CD4-positive, alpha-beta T cell treated with Interleukin-12 subunit alpha and Interleukin-12 subunit beta, for 1 hour (primary cell): ENCODE measurements at places on chromosomes 11 and 22.

GRCh38 chr11:12356944-12357655 is 20.3 kb upstream of the PARVA start:
- peak; percentile 15 for DNase-seq

DNA sequence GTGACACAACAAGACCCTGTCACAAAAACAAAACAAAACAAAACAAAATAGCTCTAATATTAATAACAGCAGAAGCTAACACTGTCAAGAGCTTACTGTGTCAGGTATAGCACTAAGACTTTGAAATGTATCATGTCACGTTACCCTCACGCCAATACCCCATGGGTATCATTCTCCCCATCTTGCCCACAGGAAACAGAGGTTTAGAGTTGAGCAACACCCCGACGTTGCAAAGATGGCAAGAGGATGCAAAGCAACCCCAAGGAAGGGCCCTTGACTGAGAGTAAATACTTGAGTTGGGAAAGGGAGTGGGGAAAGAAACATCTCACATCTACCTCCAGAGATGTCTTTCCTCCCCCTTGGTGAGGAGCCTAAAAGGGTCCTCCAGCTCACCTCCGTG is 366.8 kb downstream of the LARGE1 start:
- DNase-seq, result no peak

DNA sequence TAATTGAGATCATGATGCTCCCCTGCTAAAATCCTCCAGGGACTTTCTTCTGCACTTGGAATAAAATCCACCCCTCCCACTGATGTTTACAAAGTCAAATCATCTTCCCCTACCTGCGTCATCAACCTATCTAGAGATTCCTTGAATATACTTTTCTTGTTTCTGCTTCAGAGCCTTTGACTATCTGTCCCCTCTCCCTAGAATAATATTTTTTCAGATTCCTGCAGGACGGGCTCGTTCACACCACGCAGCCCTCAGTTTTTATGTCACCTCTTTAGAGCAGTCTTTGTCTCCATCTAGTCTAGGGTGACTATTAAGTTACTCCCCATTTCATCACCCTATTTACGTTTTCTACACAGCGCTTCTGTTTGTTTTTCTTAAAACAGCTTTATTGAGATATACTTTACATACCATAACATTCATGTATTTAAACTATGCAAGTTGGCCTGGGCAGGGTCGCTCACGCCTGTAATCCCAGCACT is 94.8 kb upstream of the SESN3 start:
- no peak for DNase-seq

GRCh38 chr22:34960005-34960404 is 106.0 kb upstream of the ISX start:
- no peak for DNase-seq

- DNase-seq, result no peak
These were observed 23.1 kb downstream of the PTPN5 start for GRCh38 chr11:18768472-18768901.

GRCh38 chr22:39457556-39458443 is 988 bp downstream of the MGAT3 start:
- no peak for DNase-seq

DNA sequence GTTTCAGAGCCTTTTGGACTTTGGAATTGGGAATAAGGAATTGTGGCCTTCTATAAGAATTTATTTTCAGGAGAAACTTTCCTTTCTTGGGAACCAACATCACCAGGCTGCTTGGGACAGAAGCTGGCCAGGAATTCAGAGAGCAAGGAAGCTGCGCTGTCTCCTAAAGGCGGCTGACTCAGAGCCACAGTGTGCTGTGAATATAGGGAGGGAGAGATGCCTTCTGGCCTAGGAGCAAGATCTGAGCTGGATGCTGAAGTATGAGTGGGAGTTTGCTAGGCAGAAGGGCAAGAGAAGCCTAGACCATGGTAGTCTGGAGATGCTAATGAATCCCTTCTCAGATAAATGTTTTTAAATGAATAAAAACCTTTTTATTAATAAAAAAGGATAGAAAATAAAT is 213.7 kb upstream of the TBCEL start:
- no peak for DNase-seq

DNA sequence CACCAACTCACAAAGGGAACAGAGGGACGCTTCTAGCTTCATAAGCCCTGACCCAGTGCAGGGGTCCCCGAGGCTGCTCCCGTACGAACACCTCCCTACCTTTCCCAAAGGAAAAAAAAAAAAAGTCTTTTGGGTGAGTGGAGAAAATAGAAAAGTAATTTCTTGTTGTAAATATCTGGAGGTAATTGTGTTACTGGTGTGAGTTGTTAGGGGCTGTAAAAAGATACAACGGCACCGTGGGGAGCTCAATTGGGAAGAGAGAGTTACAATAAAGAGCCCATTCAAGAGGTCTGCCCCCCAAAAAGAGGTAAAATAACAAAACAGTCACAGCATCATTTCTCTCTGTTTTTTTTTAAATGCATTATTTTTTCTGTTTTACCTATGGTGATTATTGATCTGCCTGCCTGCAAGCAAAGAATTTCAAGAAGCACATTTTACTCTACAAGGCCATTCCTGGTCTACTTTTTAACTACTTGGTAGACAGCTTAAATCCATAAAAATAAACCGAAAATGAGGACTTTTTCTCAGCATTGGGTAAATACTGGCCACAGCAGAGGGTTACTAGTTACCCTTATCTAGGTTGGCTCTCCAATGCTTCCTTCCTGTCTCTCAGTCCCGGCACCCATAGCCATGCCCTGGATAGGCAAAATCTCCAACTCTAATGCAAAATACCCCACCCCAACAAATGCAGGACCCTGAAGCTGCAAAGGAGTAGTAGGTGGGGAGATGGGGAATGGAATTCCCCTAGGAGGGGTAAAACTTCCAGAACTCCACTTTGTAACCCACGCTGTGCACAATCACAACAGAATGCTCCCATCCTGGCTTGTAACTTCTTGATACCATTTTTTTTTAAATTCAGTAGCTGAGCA is 3.1 kb downstream of the PAX6 start:
- no peak for DNase-seq

- no peak for DNase-seq
These were observed 178.2 kb downstream of the LRRC4C start for GRCh38 chr11:41281131-41281742.

DNA sequence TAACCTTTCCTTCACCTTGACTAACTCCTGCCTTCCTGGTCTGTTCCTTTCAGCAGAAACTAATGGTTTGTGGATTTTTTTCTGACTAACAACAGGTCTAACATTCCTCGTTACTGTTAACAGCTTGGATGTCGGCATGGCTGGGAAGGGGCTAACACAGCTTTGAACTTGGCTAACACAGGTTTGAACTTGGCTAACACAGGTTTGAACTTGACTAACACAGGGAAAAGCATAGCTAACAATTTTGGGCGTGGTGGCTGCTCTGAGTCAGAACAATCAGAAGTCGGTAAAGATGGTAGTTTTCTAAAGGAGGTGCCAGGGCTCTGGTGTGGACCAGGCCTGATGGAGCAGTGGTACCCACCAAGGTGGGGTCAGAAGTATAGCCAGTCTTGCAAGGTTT is 16.1 kb downstream of the MIAT start:
- DNase-seq, result peak; percentile 22

DNA sequence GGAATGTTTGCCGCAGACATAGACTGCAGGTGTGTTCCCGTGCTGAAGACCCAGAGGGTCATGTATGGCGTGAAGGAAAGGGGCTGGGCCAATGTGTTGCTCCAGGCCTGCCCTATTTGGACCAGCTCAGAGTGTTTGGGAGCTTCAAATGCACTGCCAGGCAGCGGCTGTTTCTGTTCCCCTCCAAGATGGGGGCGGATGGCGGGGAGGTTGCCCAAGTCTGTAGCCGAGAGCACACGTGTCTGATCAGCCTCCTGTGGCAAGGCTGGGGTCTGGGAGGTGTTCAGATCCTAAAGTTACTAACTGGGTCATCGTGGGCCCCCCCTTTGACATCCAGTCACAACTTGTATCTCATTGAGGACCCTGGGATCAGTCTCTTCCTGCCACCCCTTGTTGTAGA is 45.5 kb downstream of the CACNA1I start:
- no peak for DNase-seq

DNA sequence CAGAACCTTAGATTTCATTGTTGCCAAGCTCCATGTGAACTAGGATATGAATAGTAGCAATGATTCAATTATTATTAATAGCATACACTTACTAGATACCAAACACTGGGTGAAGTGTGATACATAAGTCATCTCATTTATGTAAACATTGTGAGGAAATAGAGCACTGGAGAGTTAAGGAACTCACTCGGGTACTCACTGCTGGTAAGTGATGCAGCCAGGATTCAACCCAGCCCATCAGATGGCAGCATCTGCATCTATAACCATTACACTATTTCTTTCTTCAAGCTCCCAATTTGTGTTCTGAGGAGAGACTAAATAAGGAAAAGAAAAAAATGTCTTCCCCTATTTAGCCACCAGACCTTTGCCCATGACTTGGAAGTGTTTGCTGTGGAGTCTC is 10.2 kb upstream of the ALG8 start:
- DNase-seq, result peak; percentile 8

DNA sequence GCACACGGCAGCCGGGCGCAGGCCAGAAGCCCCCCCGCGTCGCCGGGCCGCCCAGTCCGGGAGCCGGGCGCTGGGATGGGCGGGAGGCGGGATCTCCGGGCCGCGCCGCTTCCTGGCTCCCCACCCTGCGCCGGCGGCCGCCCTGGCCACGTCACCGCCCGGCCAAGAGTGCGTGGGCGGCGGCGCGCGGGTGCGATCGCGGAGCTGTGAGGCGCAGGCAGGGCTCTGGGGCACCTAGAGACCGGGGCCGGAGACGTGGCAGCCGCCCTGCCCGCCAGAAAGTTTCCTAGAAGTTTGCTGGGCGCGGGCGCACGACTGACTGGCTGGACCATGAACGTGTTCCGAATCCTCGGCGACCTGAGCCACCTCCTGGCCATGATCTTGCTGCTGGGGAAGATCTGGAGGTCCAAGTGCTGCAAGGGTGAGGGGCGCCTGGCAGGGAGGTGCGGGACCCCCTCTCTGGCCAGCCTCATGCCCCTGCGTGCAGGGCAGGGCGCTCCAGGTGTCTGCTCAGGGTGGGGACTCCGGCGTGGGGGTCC is at the start of gene KDELR3:
Gene KDELR3, plus strand, starts transcription at position 193 of the 539 bp plus-strand sequence. Its CDS starts 138 bp downstream, at position 331.
- DNase-seq, result peak; percentile 38

- DNase-seq, result no peak
These were observed 192.2 kb downstream of the MIAT start for GRCh38 chr22:26849575-26849974.

GRCh38 chr22:36587289-36588154 is 58.6 kb upstream of the EIF3D start:
- DNase-seq, result no peak

- DNase-seq, result no peak
These were observed 411 bp upstream of the EXPH5 start for GRCh38 chr11:108593923-108594434.

DNA sequence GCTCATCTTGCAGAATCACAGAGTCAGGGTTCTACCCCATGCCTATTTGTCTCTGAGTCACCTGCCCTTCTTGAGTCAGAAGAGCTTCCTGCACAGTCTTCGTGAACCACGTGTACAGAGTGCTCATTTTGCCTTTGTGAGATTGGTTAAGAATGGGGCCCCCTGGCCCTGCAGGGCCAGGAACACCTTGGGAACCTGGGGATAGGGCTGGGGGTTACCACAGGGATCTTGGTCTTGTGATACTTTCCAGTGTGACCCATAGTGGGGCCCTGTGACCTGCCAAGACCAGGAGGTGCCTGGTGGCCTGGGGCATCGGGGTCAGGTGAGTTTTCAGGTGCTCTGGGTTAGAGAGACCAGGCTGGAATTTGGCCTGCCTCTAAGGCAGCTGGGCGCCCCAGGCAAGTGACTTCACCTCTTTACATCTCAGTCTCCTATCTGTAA is 9.4 kb downstream of the TMPRSS13 start:
- no peak for DNase-seq

DNA sequence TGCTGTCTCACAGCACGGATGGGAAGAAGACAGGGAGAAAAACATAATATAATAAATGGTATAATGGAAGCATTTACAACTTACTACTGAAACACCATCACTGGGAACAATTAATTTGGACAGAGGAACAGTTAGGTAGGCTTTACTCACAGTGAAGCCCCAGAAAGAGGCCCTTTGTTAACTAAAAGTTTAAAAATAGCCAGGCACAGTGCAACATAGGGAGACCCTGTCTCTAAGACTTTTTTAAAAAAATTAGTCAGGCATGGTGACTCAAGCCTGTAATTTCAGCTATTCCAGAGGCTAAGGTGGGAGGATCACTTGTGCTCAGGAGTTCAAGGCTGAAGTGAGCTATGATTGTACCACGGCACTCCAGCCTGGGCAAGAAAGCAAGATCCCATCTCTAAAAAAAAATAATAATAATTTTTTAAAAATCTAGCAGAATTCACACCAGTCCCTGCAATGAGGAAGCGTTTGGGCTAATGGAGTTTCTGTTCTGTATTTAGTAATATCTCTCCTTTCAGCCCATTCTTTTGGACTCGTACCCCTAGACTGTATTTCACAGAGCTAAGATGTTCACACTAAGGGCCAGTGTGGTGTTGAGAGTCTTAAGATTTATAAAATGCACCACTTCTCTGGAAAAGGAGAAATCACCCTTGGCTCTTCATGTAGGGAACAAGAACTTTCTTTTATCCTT is 275.5 kb downstream of the SOX6 start:
- no peak for DNase-seq

- DNase-seq, result no peak
These were observed 404.5 kb downstream of the LARGE1 start for GRCh38 chr22:33515795-33516194.

DNA sequence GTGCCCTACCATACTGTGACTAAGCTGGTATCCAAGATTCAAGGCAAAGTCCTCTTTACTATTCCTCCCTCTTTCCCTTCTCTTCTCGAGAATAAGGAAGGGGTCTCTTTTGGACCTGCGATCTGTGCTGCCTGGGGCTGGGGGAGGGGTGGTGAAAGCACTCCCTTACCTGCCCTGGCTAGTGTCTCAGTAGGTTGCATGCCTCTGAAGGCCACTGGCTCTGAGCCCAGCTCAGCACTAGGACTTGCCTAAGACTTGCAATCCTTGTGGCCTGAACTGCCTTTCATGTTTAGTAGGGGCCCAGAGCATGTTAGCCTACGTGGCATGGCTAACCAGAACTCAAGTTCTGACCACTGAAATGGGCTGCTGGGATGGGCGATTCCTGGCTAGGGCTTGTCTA is 13.0 kb upstream of the REXO2 start:
- no peak for DNase-seq

GRCh38 chr22:39988386-39989114 is 6.2 kb upstream of the FAM83F start:
- no peak for DNase-seq

DNA sequence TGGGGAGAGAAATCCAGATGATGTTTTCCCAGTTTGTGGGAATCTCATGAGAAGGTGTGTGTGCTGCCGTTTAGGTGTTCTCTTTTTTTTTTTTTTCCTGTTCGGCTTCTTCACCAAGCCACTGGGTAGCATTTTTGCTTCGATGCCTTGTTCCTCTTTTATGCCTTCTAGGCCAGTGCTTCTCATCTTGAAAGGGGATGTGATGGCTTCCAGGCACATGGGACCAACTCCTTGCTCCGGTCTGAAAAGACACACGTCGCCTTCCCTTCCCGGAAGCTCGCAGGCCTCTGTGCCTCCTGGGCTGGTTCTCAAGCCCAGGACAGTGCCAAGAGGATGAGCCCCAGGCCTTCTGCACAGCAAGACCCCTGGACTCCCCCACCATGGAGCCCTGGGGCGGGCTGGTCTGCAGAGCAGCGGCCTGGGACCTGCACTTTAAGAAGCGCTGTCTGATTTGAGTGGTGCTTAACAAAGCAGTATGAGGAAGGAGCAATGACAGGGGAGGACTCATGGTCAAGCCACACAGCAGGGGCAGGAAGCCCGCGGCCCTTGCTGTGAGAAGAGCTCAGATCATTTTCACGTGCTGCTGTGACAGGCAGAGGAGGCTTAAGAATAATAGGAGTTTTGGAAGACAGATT is 158.8 kb downstream of the MPPED1 start:
- DNase-seq, result no peak
